Stimulated activated CD8-positive, alpha-beta memory T cell treated with anti-CD3 and anti-CD28 coated beads, Interleukin-15, amount 100 ng/mL, for 48 hours (primary cell): ENCODE measurements at places on chromosomes 7 and 10.

GRCh38 chr7:74324531-74325209 lies 35.5 kb downstream of the CLIP2 start:
- no peak for DNase-seq

- no peak for DNase-seq
These were observed 162.7 kb downstream of the AVL9 start for GRCh38 chr7:32658034-32658433.

DNA sequence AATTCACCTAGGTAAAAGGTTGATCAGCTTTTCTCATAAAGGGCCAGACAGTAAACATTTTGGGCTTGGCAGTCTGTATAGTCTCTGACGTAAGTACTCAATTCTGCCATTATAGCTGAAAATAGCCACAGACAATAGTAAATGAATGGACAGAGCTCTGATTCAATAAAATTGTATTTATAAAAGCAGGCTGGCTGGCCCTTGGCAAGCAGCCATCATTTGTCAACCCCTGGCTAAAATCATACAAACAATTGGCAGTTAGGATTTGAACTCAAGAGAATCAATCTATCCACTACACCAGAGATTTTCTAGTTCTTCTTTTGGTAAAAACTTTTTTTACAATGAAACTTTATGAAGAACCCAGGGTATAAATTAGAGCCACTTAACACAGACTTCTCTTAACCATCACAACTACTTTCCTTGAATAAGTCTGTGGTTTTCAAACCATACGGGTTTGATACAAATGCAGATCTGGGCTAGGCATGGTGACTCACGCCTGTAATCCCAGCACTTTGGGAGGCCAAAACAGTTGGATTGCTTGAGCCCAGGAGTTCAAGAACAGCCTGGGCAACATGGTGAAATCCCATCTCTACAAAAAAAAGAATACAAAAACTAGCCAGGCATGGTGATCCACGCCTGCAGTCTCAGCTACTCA lies 124.5 kb downstream of the SLC16A9 start:
- DNase-seq, result no peak

DNA sequence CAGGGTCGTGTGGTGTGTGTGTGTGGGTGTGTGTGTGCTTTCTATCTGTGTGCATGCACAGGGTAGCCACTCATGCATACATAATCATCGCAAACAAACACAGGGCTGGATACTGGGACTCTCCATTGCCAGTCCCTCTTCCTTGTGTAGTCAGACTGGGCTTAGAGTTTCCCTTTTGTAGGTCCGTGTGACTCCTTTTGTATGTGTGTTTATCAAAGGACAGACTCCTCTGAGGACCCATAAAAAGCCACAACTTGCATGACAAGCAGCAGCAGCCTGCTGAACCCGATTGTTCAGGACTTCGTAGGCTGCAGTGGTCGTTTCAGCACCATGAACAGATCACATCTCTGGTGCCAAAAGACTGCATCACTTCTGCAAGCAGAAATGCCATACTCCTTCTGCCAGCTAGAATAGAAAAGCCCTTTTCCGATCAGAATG lies 895 bp downstream of the VSTM2A start:
- DNase-seq, result no peak
